ENCODE measurements at places on chromosomes 3 and 15.

DNA sequence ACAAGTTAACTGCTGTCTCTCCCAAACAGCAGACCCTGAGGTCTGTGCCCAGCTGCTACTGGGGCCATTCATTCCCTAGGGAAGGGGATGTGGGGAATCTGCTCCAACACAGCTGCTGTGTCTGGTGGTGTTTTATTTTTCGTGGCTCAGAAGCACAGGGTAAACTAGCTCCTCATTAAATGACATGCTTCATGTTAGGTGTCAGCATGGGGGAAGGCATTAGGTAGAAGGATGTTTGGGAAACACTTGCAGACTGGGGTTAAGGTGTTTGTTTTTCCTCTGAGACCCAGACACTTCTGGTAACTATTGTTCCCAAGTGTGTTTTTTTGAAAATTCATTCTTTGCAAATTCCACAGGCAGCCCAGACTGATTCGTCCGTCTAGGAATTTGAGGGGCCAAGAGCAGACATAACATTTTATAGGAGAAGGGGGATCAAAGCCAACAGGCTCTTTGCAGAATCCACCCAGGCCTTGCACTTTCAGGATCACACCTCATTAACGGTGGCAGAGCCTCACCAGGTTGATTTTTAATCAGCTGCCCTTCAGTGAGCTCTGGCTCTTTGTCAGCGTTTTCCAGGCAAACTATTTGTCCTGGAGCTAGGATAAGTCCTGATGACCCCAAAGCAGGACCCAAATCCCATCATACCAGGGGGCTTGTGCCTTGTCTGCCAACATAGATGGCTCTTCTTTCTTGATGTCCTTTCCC lies 65.4 kb upstream of the ITGA11 start:
- no peak for DNase-seq

DNA sequence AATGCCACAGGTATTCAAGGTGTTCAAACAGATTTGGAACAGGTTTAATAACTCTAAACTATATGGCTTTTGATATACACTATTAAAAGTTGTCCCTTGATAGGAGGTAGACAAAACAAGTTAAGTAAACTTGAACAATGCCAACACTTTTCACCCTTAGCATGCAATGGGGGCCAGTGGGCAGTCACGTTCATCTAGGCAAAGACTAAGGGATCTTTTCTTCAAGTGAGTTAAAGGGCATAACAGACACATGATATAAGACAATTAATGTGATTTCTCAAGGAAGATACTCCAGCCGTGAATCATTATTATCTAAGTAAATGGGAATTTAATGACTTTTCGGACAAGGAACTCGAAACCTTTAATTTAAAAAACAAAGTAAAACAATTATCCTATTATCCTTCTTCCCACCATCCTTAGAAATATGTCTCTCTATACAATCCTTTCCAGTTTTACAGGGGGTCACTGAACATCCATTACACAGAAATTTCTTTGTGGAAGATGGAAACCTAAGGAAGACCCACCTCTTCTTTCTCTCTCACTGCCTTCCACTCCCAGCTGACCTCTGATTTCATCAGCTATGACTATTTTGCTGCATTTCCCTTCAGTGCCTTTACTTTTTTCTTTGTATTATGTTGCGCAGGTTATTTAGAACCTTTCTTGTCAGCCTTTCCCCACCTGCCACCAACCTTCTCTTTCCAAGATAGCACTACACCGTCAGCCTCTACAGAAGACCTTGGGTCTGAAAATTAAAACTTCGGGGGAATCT lies 1.5 kb downstream of the CLDN1 start:
- no peak for DNase-seq

DNA sequence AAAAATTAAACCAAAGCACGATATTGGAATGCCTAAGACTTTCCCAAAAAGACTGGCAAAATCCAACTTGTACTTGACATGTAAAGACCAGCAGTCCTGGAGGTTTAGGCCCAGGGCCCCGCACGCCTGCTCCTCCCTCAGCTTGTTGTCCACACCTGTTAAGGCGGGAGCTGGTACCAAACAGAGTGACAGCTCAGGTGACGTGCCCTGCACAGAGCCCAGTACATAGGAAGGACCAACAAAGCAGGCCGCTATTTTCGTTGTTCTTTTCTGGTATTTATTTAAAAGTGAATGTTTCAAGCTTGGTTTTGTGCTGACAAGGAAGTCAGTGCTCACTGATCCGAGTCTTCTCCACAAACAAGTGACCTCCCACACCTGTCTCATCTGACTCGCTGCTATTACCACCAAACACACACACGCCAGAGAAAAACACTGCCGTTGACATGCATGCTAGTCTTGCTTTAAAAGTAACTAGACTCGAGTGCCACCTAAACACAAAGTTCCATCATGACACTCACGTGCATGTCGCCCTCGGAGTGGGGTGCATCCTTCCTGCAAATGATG lies 50.2 kb downstream of the HERC2 start:
- no peak for DNase-seq

- DNase-seq = no peak
These were observed 1.1 kb upstream of the RNU6-1 start for GRCh38 chr15:67840749-67841512.

GRCh38 chr3:157631478-157631877 lies 128.3 kb upstream of the VEPH1 start:
- no peak for DNase-seq

- DNase-seq = no peak
These were observed 294.0 kb downstream of the RORA start for GRCh38 chr15:60935130-60935529.

- no peak for DNase-seq
These were observed 83.5 kb upstream of the CFAP20DC start for GRCh38 chr3:59133311-59133710.

DNA sequence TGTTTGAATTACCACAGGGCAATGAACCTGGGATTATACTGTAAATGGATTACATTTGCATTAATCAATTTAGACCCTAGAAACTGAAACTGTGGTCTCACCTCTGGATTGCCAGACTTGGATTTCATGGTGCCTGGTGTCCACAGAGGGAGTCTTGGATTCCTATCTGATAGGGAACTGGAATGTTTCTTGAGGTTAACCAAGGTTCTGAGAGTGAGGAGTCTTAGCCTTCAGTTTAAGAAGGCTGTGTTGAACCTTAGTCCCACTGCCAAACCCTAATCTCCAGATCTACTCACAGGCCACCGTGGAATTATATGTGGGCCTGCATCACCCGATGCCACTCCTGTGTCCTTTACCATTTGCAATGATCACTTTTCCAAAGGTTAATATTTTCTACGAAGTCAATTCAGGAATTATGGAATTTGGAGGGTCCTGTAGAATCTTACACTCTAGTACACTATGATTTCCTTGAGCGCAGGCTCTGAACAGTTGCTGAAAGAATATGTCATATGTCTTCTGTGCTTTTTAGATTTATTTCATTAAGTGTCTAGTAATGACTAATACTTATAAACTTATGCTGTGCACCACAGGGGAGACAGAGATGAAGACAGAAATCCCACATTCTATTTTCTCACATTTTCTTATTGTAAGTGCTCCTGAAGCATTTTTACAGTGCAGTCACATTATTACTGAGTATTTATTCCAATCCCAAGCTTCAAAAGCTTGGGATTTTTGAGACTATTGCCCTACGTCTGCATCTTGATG lies 87.9 kb downstream of the EFL1 start:
- no peak for DNase-seq

- no peak for DNase-seq
These were observed 28.7 kb downstream of the GLCE start for GRCh38 chr15:69189157-69189556.

GRCh38 chr15:83108266-83109219 lies 1.1 kb downstream of the TM6SF1 start:
- DNase-seq = no peak

DNA sequence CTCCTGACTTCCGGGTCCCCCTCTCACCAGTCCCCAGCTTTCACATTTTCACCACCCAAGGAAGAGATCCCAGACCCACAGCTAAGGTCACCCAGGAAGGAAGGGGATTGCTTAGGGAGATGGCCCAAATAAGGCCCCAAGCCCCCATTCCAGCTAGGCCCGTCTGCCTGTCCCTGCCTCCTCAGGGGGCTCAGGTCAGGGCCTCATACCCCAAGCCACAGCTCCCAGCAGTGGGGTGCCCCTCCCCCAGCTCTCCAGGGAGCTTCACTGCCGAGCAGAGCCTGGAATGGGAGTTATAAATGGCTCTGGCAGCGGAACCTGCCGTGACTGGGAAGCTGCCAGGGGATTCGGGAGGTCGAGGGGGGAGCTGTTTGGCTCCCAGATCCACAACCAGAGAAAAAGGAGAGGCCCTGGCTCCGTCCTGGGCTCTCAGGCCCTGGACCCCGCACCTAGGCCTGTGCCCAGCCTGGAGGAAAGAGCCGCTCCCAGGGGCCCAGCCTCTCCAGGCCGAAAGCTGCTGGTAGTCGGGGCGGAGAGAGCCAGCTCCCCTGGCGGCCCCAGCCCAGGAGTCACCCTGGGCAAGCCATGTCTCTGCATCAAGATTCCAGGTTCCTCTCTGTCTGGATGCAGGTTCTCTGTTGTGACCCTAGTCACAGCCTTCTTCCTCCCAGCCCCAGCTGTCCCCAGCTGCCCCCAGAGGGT lies 550 bp downstream of the CCDC9B start:
- DNase-seq = no peak

DNA sequence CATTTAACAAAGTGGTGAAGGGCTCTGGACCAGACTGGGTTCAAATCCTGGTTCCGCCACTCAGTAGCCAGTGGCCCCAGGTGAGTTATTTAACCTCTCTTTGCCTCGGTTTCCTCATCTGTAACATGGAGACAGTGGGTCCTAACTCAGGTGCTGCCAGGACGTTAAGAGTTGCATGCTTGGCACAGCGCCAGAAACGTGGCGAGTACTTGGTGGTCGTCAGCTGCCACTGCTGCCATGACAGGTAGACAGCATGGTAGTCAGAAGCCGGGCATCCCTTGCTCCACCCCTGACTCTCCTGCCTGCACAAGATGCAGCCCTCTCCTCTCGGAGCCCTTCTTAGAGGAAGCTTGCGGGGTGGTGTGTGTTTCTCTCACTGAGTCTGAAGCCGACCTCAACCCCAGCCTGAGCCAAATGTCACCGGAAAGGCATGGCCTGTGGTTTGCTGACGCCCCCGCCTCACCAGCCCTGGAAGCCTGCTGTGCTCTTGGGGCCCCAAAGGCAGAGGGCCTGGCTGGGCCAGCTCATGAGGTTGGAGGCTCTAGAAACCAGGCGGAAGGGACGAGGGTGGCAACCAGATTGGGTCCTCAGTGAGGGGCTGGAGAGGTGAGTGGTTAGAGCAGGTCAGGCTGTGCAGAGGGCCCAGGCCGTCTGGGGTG lies 160.8 kb upstream of the TLE3 start:
- DNase-seq = no peak

- DNase-seq = no peak
These were observed 32.6 kb downstream of the PSMD6 start for GRCh38 chr3:63990733-63991132.

DNA sequence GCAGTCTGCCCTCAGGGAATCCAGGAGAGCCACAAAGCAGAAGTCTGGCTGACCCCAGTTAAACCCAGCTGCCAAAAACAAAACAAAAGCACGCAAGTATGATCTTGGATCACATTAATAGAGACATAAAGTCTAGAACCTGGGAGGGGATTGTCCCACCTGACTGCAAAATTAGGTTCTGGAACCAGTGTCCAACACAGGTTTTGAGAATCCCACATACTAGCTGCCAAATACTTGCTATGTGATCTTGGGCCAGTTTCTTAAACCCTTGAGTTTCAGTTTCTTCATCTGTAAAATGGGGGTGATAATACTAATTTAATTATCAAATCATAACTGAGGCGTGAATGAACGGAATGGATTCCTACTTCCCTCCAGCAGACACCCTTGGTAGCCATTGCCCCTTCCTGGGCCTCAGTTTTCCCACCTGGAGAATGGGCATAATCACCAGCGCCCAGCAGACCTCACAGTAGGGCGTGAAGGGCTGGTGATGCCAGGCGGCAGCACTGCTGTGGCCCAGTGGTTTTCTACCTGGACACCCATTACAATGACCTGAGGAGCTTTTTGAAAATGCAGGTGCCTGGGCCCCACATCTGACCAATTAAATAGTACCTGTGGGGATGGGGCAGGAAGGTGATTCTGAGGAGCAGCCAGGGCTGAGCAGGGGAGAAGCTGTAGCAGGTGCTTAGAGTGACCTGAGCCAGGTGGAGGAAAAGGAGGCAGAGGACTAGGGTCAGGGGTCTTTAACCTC lies 32.2 kb downstream of the GRIP2 start:
- DNase-seq = no peak

GRCh38 chr3:17607905-17608304 lies 134.5 kb downstream of the TBC1D5 start:
- no peak for DNase-seq

DNA sequence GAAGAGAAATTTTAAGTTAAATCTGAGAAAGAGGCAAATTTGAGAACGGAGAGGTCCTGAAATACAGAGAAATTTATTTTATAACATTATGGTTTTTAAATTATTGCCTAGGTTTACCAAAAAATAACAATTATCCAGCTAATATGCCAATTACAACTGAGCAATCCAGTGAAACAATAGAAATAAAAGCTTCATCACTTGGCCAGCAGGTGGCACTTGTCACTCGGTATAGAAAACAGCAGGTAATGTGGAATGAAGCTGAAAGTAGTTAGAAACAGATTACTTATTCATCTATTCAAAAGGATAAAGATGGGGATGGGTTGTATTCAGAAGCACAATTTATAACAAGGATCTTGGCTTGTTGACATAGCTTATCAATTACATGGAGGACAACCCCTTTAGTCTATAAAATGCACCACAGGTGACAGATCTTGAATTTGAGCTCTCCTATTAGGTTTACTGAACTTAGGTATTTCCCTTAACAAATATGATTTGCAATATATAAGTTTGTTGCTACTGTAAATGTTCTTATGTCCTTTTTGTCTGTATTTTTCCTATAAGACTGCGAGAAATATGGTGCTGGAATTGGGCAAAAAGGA lies 70.1 kb upstream of the GUCA1C start:
- DNase-seq = peak; percentile 24

GRCh38 chr3:133058243-133058642 lies 20.1 kb downstream of the TMEM108 start:
- no peak for DNase-seq

DNA sequence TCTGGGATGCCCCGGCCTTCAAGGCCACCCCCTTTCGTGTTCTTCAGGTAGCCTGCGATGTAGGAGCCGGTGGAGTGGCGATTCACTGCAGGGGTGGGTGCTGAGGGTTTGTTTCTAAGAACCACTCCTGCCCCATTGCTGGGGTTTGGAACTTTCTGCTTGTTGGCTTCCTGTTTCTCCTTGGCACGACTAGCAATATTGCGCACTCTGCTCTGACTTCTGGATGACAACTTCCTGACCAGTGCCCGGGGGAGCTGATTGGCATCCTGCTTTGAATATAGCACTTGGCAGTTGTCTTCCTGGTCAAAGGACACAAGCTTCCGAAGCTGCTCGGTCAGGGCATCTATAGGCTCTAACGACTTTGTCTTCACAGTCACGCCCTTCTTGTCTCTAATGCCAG lies 187.6 kb upstream of the STRIT1 start:
- no peak for DNase-seq

Data from NCI-H187 treated with DMSO at 0.1 percent for 48 hours (cell line).